ENCODE measurements at places on chromosomes 1 and 21. TPM values are rescaled to one million over a fixed set of nuclear protein-coding genes. Genes with fewer than 3 reads are reported as not detected.

The KIF2C gene
- total RNA-seq: 105 TPM

GRCh38 chr1:155909894-155910293 is 1.3 kb downstream of the RIT1 start:
- H3K4me3 ChIP-seq: peak overlapping the region; percentile 98
- H3K4me1 ChIP-seq: peaks cover 31% of the 10 kb centered on the region
- H3K27ac ChIP-seq: peak overlapping the region; percentile 97
- H3K27me3 ChIP-seq: no peaks in the 10 kb centered on the region
- peaks cover 61% of the 10 kb centered on the region for H3K36me3 ChIP-seq
- no peak for DNase-seq

DNA sequence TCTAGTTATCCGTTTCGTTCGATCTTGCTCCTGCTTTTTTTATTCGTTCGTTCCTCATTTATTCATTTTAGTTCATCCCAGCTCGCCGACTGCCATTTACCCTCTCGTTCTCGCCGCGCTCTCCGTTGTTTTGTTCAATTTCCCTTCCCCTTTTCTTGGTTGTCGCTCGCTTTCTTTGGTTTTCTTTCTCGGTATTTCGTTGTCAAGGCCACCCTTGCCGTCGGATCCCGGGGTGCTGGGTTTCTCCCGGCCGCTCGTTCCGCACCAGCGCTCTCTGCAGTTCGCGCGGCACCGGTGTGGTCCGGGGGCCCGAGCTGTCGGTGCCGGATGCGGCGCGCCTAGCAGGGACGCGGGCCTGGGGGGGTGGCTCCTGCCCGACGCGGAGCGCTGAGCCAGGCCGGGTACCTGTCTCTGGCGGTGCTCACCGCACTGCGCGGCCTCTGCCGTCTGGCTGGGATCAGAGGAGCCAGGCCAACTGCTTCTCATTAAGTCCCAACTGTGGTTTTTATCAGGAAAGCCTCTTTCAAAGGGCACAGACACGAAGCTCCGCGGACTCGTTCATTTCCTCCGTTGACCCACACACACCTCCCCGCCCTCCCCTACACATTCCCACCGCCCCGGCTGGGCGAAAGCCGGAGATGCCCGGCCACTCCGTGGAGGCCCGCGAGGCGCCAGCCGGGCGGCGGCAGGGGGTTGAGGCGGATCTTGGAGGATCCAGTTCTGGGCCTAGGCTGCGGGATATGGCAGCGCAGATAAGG is 1.6 kb downstream of the ALX3 start:
- no peak for DNase-seq
- H3K36me3 ChIP-seq: peaks cover 4% of the 10 kb centered on the region
- H3K4me3 ChIP-seq: peak overlapping the region; percentile 34

The ANGPTL1 gene
- not detected for total RNA-seq

GRCh38 chr1:235657747-235658526 is 8.4 kb upstream of the GNG4 start:
- H3K4me3 ChIP-seq: no peak overlapping the region
- peaks cover 6% of the 10 kb centered on the region for H3K36me3 ChIP-seq
- H3K4me1 ChIP-seq: no peaks in the 10 kb centered on the region
- peaks cover 17% of the 10 kb centered on the region for H3K27me3 ChIP-seq

DNA sequence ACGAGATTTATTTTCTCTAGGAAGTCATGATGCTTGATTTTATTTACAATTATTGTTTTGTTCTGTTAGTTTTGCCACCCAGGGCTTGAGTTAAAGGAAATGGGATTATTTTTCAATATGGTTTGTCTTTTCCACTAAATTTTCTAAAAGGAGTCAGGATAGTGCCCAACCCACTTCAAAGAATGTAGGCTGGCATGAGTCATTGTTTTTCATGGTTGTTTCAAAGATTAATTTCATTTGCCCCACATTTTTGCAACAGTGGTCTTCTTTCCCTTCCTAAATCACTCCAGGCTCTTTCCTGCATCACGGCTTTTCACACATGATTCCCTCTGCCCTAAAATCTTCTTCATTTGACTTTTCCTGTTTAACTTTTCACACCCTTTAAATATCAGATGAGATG is 2.5 kb downstream of the SLAMF6 start:
- peak overlapping the region; percentile 93 for H3K27ac ChIP-seq
- no peaks in the 10 kb centered on the region for H3K27me3 ChIP-seq
- peaks cover 79% of the 10 kb centered on the region for H3K4me1 ChIP-seq
- no peak for DNase-seq
- H3K4me3 ChIP-seq: peak overlapping the region; percentile 84

DNA sequence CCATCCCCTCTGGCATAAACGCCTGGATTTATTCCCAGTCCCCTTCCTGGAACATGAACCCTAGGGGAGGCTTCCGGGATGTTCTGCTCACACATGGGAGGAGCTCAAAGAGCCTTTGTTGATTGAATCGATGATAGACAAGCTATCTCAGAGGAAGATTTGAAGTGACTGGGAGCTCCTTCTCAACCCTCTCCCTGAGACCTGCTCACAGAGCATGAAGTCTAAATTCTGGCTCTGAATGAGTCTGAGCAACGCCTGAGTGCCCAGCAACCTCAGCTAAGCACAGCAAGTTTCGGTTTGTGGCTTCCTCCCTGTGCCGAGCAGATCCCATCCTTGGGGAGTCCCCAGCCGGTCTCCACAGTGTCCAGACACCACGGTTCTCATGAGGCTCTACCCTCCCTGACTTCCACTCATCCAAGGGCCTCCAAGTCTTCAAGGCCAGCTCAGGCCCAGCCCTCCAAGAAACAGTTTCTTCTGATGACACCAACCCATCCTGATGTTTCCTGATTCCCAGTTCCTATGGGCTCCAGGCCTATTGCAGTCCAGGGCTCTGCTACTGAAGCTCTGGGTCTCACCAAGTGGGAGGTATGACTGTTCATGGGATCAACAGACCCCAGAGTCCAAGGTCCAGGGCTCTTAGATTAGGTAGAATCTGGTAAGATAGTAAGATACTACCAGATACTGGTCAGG is 190.8 kb downstream of the DYRK1A start:
- H3K4me1 ChIP-seq: peaks cover 2% of the 10 kb centered on the region
- H3K27me3 ChIP-seq: peaks cover 11% of the 10 kb centered on the region

DNA sequence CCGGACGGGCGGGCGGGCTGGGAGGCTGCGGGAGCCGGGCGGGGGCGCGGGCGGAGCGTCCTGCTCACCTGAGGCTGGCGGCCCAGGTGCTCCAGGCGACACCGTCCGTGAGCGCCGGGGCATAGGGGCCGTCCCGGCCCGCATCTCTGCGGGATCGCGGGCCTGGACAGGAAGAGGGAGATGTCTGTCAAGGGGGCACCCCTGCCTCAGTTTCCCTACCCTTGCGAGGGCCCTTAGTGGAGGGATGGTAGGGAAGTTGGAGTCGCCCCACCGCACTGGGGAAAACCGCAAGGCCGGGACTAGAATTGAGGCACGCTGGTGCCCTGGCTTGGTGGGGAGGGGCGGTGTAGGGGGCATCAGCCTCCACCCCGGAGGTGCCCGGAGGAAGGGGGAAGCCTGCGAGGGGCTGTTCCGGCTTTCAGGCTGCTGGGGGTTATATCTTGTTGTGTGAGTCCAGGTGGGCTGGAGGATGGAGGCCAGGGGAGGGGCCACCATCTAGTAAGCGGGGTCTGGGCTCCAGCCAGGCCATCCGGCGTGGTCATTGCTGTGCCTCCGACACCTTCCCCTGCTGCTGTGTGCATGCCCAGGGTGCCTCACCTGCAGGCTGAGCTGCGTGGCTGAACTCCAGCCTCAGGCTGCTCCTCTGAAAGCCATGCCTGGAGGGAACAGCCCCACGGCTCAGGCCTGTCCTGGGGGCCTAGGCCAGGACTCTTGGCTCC is 580 bp downstream of the VWA1 start:
- DNase-seq: no peak
- no peak overlapping the region for H3K27ac ChIP-seq
- H3K36me3 ChIP-seq: no peaks in the 10 kb centered on the region
- H3K27me3 ChIP-seq: peaks cover 13% of the 10 kb centered on the region

DNA sequence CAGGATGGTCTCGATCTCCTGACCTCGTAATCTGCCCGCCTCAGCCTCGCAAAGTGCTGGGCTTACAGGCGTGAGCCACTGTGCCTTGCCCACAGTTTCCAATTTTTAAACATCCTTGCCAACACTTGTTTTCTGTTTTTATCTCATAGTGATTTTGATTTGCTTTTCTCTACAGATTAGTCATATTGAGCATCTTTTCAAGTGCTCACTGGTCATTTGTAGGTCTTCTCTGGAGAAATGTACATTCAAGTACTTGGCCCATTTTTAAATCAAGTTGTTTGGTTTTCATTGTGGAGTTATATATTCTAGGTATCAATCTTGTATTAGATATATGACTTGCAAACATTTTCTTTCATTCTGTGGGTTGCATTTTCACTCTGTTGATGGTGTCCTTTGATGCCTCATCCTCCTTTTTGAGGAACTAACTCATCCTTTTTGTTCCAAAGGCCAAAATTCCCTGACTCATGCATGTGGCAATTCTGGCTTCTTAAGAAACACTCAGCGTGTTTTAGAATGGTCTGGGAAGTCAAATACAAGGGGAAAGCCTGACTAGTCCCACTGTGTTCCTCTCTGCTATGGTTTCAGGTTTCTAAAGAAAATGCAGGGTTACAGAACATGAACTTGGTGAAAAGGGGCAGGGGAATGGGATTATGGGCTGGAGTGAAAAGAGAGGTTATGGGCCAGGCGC is 37.3 kb downstream of the PTAFR start:
- DNase-seq: no peak
- H3K27me3 ChIP-seq: peaks cover 67% of the 10 kb centered on the region
- no peak overlapping the region for H3K4me3 ChIP-seq
- no peak overlapping the region for H3K27ac ChIP-seq
- peaks cover 12% of the 10 kb centered on the region for H3K4me1 ChIP-seq
- no peaks in the 10 kb centered on the region for H3K36me3 ChIP-seq

GRCh38 chr1:192376374-192376773 is 59.6 kb downstream of the RGS21 start:
- no peaks in the 10 kb centered on the region for H3K36me3 ChIP-seq
- H3K4me3 ChIP-seq: no peak overlapping the region
- H3K4me1 ChIP-seq: no peaks in the 10 kb centered on the region
- no peak overlapping the region for H3K27ac ChIP-seq
- no peaks in the 10 kb centered on the region for H3K27me3 ChIP-seq
- no peak for DNase-seq

GRCh38 chr1:7432102-7432899 is 338.8 kb upstream of the VAMP3 start:
- H3K4me1 ChIP-seq: no peaks in the 10 kb centered on the region
- DNase-seq: no peak
- H3K36me3 ChIP-seq: no peaks in the 10 kb centered on the region

DNA sequence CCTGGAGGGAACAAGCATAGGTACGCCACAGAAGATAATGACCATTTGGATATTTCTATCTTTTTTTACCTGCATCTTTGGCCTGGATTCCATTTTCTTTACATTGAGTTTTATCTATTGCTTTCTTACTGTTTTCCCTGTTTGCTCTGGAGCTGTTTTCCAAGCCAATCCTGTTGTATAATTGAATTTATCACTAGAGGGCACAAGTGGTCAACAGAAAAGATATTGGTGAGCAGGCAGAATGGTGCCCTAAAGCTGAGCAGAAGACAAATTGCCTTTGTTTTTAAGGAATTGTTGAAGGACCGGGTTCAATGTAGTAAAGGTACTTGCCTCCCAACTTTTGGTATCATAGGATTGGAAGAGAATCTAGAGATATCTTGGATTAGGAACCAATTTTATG is 152.8 kb downstream of the PPP1R12B start:
- H3K36me3 ChIP-seq: peaks cover 6% of the 10 kb centered on the region
- H3K4me3 ChIP-seq: no peak overlapping the region
- no peaks in the 10 kb centered on the region for H3K4me1 ChIP-seq
- no peak overlapping the region for H3K27ac ChIP-seq
- H3K27me3 ChIP-seq: no peaks in the 10 kb centered on the region

The LRRC71 gene
- total RNA-seq: not detected

The SPOCD1 gene
- 0.15 TPM for total RNA-seq

DNA sequence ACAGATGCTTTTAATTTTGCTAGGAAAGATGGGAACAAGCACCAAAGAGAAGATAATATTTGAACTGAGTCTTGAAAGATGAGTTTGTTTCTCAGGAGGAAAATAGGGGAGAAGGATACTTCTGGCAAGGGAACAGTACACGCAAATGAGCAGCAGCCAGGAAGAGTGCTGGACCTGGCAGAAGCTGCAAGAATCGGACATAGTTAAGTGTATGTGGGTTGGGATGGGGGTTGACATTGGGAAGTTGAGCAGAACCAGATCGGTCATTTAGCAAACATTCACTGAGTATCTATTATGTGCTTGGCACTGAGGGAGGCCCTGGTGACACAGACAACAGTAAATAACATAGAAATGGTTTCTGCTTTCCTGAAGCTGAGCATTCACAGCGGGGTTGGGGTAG is 198.8 kb downstream of the PLPP3 start:
- H3K27ac ChIP-seq: no peak overlapping the region
- no peaks in the 10 kb centered on the region for H3K4me1 ChIP-seq

DNA sequence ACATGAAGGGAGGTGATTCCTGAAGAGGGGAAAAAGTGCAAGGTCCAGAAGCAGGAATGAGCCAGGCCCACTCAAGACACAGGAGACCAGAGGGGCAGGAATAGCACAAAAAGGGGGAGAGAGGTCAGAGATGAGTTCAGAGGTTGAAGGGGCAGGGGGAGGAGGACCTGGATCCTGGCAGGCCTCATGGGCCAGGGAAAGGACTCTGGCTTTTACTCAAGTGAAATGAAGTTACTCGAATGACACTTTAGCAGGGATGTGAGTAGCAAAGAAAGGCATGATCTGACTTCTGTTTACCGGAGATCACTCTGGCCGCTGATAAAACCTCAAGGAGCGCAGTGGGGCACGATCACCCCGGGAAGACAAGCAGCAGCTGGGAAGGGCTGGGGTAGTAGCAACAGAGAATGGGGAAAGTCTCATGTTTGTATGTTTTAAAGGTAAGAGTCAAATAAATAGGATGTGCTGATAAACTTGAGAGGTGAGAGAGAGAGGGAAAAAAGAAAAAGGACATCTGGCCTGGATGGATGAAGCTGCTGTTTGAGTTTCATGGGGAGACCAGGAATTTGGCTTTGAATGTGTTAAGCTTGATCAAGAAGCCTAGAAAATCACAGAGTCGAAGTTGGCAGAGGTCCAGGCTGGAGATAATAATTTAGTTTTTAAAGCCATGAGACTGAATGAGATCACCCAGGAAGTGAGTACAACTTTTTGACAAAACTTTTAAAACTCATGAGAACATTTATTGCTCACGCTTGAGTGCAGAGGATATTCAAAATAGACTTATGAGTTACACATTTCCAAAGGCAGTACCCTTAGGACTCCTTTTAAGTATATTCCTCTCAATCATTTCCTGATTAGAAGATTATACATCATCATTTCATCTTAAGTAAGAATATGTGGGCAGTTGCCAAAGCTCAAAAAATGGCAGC is 156.0 kb downstream of the RERE start:
- DNase-seq: no peak
- peaks cover 2% of the 10 kb centered on the region for H3K4me1 ChIP-seq
- no peak overlapping the region for H3K4me3 ChIP-seq
- no peaks in the 10 kb centered on the region for H3K27me3 ChIP-seq

DNA sequence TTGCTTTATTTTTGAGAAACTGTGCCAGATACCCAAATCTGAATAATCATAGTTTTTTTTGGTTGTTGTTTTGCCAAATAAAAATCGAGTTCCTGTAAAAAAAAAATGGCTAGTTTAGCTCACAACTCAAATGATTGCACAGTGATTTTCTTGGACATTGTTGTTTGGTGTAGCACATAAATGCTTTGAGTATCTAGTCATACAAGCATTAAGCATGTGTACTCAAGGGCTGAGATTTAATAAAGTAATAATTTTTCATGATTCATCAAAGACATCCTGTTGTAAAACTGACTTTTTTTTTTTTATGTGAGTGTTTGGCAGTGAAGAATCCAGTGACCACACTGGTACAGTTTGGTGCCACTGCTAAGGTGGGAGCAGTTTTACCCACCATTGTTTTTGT is 18.8 kb downstream of the ITSN1 start:
- H3K27ac ChIP-seq: no peak overlapping the region
- H3K27me3 ChIP-seq: peaks cover 1% of the 10 kb centered on the region
- H3K4me3 ChIP-seq: no peak overlapping the region
- no peaks in the 10 kb centered on the region for H3K4me1 ChIP-seq
